ENCODE measurements at places on chromosomes 7 and 10. TPM values are rescaled to one million over a fixed set of nuclear protein-coding genes. Genes with fewer than 3 reads are reported as not detected.

The CHCHD2 gene
- total RNA-seq = 882 TPM

The PRTFDC1 gene
- total RNA-seq = 25.7 TPM

The GPR37 gene
- total RNA-seq = 2.3 TPM

The VGF gene
- total RNA-seq = 20.9 TPM

The CD36 gene
- not detected for total RNA-seq

The TFR2 gene
- 1.1 TPM for total RNA-seq

The DENND2A gene
- total RNA-seq = 27.6 TPM

The RNF32 gene
- total RNA-seq = 0.36 TPM

The TMEM254 gene
- 12.1 TPM for total RNA-seq

The STRIP2 gene
- 6.3 TPM for total RNA-seq

The VKORC1L1 gene
- 13.8 TPM for total RNA-seq

The NOS3 gene
- total RNA-seq = 1.2 TPM

The SPACDR gene
- total RNA-seq = not detected

The FAM25A gene
- not detected for total RNA-seq

The CCNY gene
- total RNA-seq = 27.2 TPM

The NRG3 gene
- total RNA-seq = 0.58 TPM

The AOAH gene
- 0.51 TPM for total RNA-seq

The ABCC2 gene
- 0.17 TPM for total RNA-seq

The EPO gene
- total RNA-seq = not detected

The TAS2R3 gene
- 0.35 TPM for total RNA-seq

The MOGAT3 gene
- total RNA-seq = not detected

The CAMK2B gene
- not detected for total RNA-seq

The GPR26 gene
- not detected for total RNA-seq

The HOXA9 gene
- 104 TPM for total RNA-seq

The SPDYE5 gene
- not detected for total RNA-seq

The KCNIP2 gene
- total RNA-seq = 0.14 TPM

The NEUROD6 gene
- total RNA-seq = not detected

The PRSS2 gene
- not detected for total RNA-seq

The ADAP1 gene
- 3.9 TPM for total RNA-seq

The HUS1 gene
- 17.1 TPM for total RNA-seq

All from epithelial cell of proximal tubule (primary cell).